ENCODE measurements at places on chromosomes 12 and 14.

DNA sequence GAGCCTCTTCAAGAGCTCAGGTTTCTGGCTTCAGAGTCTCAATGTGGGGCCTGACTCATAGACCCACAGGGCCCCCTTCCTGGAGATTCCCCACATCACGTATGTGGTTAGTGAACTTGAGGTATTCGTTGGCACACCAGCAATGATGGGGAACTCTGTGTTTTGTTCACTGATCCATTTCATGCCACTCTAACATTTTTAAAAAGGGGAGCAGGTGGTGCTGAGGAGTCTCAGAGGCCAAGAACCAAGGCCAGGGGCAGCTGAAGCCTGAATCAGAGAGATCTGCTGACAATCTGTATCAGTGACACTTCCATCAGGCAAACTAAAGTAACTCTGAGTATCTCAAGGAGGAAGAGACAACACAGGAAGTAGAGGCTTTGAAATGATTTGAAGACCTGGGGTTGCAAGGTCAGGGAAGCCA, 323.4 kb downstream of the VRK1 start:
- no peak for DNase-seq

GRCh38 chr14:70845601-70846000, 36.3 kb upstream of the MAP3K9 start:
- no peak for DNase-seq

DNA sequence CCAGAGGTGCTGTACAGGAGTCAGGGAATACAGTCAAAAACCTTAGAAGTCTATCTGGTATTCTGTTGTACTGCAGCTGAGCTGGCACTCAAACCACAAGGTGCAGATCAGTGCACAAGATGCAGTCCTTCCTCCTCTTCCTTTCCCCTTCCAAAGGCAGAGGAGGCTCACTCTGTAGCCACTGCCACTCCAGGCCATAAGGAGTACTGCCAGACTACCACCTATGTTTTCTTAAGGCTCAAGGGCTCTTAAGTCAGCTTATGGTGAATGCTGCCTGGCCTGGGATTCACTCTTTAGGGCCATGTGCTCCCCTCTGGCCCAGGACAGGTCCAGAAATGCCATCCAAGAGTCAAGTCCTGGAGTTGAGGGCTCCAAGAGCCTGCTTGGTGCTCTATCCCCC, 200.3 kb downstream of the CRADD start:
- DNase-seq = no peak

- no peak for DNase-seq
Measured at GRCh38 chr14:105944632-105945610, 418.5 kb downstream of the TMEM121 start.

GRCh38 chr12:107967170-107967569, 161.9 kb upstream of the WSCD2 start:
- no peak for DNase-seq

GRCh38 chr12:67792185-67792584, 143.6 kb downstream of the DYRK2 start:
- DNase-seq = peak; percentile 23

- DNase-seq = no peak
Measured at GRCh38 chr14:94679937-94680861, 68.0 kb downstream of the SERPINA3 start.

- DNase-seq = no peak
Measured at GRCh38 chr12:106984588-106985137, 2.3 kb downstream of the MTERF2 start.

DNA sequence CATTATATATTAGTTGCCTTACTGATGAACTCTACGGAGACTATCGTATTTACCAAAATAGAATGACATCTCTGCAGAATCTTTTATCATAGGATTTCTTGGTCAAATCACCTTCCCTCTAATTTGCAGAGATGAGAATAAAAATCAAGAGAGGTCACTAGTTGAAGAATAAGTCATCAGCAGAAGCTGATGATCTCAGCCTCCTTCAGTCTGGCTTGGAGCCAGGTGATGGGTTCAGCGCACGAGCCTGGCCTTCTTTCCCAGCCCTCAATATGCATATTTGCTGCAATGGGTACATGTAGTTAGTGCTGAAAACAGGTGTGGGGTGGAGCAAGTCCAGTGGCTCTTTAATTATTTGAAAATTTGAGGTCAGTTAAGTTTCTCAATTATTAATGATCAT, 19.2 kb upstream of the EMP1 start:
- no peak for DNase-seq

DNA sequence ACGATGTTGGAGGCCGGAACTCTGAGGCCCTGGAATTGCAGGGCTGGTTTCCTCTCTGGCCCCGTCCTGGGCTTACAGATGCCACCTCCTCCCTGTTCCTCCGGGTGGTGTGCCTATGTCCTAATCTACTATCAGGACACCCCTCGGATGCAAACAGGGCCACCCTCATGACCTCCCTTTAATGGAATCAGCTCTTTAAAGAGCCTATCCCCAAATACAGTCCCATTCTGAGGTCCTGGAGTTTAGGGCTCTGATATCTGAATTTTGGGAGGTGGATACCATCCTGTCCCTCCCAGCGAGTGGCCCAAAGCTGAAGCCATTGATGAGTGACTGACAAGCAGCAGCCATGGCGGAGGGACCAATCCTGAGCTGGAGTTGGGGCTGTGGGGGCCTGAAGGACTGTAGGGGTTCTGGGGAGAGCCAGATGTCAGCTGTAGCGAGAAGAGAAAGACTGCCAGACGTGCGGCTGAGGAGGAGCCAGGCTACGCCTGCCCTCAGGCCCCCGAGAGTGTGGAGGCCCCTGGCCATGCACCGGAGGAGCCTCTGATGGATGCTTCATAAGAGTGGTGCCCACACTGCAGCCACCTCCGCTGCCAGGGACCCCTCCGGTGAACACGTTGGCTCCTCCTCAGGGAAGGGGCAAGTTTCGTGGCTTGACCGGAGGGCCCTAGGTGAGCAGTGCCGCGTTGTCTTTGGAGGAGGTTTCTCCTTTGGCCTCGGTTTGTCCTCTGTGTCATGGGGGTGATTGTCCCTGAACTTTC, 100.2 kb downstream of the KIF26A start:
- DNase-seq = no peak

- no peak for DNase-seq
Measured at GRCh38 chr14:72845683-72846082, 48.2 kb downstream of the DPF3 start.

GRCh38 chr12:89706551-89706950, 2.1 kb downstream of the ATP2B1 start:
- DNase-seq = no peak

GRCh38 chr14:89121968-89122620, 294.9 kb downstream of the FOXN3 start:
- DNase-seq = peak; percentile 49

GRCh38 chr14:55026793-55027561, at the start of the genes SOCS4 and WDHD1:
Gene SOCS4, plus strand, starts transcription at chr14:55027236. Its CDS starts 15,806 bp downstream, at chr14:55043042.
Gene WDHD1, minus strand, starts transcription at chr14:55027099. Its CDS starts 312 bp downstream, at chr14:55026787.
- peak; percentile 94 for DNase-seq

DNA sequence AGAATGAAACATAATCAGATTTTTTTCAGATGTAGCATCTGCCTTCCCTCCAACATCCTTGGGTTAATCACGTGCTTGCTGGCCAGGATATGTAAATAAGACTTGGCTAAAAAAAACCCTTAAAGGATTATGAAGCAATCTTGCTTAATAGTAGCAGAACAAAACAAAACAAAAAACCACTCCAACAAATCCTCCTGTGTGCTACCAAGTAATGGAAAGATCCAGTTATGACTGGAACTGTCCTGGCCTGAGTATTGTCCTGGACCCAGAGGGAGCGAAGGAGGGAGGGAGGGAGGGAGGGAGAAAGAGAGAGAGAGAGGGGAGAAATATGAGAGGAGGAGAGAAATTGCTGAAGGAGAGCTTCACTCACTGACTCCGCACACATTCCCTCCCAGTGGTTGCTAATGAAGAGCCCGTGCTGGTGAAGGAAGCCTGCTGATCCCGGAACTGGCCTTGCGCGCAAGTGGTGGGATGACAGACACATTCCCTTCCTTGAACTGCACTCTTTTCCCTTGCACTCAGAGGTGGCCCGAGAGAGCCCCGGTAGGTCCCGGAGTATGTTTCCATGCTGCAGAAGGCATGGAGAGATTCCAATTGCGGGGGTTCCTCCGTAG, 57.2 kb downstream of the HMGA2 start:
- DNase-seq = peak; percentile 38

DNA sequence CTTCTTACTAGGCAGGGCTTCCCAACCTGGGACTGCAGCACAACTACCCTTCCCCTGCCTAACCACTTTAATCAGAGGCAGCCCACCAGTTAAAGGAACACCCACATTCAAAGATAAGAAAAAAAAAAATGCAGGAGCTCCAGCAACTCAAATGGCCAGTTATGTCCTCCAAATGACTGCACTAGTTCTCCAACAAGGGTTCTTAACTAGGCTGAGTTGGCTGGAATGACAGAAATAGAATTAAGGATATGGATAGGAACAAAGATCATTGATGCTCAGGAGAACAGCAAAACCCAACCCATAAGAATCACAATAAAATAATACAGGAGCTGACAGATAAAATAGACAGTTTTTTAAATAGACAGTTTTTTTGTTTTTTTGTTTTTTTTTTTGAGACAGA, 154.2 kb downstream of the PLCZ1 start:
- DNase-seq = no peak

GRCh38 chr12:48556631-48557030, 13.2 kb downstream of the LALBA start:
- DNase-seq = peak; percentile 13

DNA sequence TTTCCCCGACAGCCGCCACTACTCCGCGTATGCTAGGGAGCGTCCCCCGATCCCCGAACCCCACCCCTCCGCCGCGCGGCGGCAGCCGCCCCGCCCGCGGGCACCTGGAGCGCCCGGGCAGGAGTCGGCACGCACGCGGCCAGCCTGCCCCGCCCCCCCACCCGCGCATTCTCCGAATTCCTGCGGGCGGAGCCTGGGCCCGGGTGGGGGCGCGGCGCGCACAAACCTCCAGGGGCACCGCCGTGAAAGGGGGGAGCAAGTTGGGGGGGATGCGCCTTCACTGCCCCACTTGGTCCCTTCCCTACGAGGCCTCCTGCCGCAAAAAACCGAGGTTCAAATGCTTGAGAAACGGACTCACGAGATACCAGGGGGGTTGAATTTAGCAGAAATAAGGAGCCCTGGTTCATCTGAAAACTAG, 1.7 kb downstream of the AJUBA start:
- DNase-seq = peak; percentile 76

DNA sequence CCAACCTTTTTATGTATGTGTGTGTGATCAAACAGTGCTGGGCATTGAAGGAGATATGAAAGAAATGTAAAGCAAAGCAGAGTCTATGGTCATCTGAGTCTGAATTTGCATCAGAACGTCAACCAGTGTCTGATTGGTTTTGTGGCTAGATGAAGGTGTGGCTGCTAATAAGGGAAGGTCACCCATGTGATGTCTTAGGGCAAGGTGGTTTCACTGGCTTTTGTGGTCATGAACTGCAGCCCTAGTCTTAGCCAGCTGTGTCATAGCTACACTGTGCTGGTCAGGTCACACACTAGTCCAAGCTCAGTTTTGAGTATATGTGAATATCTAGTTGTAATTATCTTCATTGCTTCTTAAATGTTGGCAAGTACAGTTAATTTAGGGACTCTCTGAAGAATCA, 105.8 kb downstream of the TGFB3 start:
- no peak for DNase-seq

DNA sequence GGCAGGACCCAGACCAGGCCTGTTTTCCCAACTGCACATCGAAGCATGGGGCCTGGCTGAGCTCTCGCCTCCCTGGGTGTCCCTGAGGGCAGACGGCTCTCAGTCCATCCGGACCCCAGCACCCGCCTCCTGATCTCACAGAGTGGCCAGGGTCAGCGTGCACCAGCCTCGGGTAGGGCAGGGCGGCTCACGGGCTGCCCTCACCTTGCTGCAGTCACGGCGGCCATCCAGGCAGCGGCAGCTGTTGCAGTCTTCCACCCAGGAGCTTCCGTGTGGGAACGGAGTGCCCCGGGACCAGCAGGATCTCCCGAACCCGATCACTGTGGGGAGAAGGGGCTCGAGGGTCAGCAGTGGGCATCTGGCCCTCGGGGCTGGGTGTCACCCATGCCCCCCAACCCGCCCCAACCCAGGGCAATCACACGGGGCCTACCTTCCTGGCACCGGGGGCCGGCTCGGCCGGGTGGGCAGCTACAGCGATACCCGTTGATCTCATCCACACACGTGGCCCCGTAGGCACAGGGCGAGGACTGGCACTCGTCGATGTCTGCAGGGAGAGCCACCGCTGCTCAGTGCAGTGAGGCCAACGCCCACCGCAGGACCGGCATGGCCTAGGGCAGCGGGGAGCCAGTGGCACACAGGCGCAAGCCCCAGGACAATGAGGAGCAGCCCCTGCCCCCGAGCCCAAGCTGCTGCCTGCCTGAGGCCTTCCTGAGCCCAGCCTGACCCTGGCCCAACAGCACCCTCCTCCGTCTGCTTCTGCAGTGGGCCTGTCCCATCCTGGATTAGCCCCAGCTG, 22.2 kb downstream of the JAG2 start:
- DNase-seq = peak; percentile 10

GRCh38 chr12:111773801-111774551, 7.2 kb downstream of the ALDH2 start:
- no peak for DNase-seq

DNA sequence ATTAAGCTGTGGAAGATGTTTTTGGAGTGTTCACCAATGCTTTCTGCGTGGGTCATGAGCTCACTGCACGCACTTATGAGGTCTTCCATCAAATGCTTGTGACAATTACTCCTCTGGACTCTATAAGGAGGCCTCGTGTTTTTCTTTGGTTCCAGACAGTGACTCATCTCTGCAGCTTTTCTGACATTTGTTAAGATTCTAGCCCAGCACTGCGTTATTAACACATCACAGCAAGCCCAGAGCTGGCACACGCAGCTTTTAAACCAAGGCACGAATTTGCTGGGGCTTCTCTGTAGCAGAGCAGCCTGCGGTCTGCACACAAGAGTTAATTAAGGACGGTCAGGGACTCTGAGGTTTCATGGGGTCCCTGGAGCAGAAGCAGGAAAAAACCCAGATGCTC, 16.9 kb downstream of the MEG3 start:
- DNase-seq = no peak

- peak; percentile 64 for DNase-seq
Measured at GRCh38 chr14:28766469-28766955, at the start of gene FOXG1. Gene FOXG1, plus strand, starts transcription at chr14:28766787. Its CDS starts 493 bp downstream, at chr14:28767280.

- peak; percentile 72 for DNase-seq
Measured at GRCh38 chr14:96038920-96039632, at the start of gene C14orf132. Gene C14orf132, plus strand, starts transcription at chr14:96039362. Its CDS starts 139 bp downstream, at chr14:96039501.

DNA sequence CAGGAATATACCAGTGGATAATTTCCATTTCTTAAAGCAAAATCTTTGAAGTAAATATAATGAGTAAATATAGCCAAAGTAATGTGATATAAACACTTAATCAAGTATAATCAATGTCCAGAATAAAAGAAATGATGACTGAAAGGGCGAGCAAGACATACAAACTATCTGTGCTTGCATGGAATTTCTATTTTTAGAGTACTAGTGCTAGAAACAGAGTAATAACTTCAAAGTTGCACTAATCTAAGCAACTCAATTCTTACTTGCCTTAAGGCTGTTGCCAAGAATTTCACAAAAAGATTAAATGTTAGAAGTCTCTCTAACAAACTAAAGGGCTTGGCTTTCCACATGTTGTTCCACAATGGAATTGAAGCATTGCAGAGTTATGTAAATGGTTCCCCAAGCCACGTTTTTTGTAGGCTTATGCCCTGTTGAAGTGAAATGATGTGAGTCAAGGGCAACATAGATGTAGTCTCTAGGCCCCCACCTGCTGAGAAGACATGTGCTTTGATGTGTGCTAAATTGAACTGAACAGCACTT, 175.0 kb upstream of the LMNTD1 start:
- DNase-seq = no peak

GRCh38 chr12:3698218-3698974, 54.5 kb downstream of the CRACR2A start:
- DNase-seq = no peak

Measured in WTC11 (cell line).